ENCODE measurements at places on chromosomes 4 and X.
A peak's percentile ranks its signal among the peaks of the same experiment; 100 is the strongest.

DNA sequence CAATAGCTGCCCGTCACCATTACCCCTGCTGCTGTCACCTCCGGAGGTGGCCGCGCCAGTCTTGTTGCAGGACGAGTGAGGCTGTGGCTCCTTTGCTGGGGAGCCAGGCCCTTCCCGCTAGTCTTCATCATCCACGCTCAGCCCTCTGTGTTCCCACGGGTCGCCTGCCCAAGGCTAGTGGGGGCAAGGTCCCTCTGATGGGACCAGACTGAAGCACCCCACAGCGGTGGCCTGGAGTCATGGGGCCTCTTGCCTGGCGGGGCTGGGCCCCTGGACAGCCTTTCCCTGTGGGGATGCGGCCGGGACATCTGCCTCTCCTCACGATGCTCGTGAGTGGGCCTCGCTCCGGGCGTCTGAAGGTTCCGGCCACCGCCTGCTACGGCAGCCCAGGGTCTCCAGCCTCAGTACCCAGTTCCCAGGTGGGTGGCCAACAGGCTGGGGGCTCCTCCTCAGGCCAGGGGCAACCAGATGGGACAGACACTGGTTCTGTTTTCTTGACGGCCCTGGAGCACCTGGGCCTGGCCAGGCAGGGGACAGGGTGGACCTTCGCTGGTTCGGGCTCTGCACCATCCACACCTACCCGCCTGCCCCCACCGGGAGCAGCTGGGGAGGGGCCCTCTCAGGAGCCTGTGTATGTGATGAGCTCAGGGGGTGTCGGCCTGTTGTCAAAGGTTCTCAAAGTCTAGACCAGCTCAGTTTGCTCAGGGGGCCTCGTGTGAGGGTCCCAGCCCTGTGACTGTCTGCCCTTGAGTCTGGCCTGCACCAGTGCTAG, 32.3 kb downstream of the DOK7 start:
- H3K4me3 ChIP-seq = no peak overlapping the region
- no peak overlapping the region for H3K27ac ChIP-seq
- H3K4me1 ChIP-seq = peaks cover 3% of the 10 kb centered on the region
- no peaks in the 10 kb centered on the region for H3K36me3 ChIP-seq
- peaks cover 13% of the 10 kb centered on the region for H3K27me3 ChIP-seq

DNA sequence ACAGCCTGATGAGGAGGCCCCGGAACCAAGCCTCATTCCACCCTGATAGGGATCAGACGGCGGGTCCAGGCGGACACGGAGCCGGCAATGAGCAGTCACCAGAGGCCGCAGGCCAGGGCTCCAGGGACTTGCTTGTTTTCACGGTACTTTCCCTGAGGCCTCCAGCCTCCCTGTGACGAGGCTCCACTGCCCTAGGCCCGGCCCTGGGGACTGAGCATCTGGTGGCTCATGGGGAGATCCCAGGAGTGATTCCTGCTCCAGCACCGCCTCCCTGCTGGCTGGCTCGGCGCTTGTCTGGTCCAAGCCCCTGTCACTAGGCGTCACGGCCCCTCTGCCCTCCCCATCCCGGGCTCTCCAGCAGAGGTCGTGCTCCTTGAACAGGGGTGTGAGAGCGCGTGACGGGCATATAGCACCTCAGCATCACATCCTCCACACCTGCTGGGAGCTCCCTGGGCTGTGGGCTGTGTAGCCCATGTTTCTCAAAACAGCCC, 14.1 kb downstream of the HTRA3 start:
- DNase-seq = peak; percentile 85
- H3K36me3 ChIP-seq = no peaks in the 10 kb centered on the region
- H3K27ac ChIP-seq = no peak overlapping the region
- peaks cover 8% of the 10 kb centered on the region for H3K4me1 ChIP-seq
- peaks cover 3% of the 10 kb centered on the region for H3K27me3 ChIP-seq

DNA sequence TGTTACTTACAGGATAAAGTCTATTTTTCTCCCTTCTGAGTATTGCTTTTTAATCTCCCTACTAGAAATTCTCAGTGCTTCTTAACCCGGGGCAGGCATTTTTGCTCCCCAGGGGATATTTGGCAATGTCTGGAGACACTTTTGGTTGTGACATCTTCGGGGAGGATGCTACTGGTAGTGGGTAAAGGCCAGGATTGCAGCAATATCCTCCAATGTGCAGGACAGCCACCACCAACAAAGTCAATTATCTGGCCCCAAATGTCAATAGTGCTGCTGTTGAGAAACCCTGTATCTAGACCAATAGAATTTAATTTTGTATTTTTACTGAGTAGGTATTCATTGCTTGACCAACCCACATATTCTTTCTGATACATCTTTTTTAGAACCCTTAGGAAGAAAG, 669.5 kb upstream of the MAGEB2 start:
- H3K27me3 ChIP-seq = no peaks in the 10 kb centered on the region
- no peak for DNase-seq
- no peaks in the 10 kb centered on the region for H3K4me1 ChIP-seq
- H3K36me3 ChIP-seq = no peaks in the 10 kb centered on the region
- H3K4me3 ChIP-seq = no peak overlapping the region

GRCh38 chrX:22541926-22542325, 269.2 kb downstream of the CBLL2 start:
- DNase-seq = no peak
- H3K27ac ChIP-seq = no peak overlapping the region
- no peaks in the 10 kb centered on the region for H3K36me3 ChIP-seq
- peaks cover 2% of the 10 kb centered on the region for H3K27me3 ChIP-seq
- H3K4me3 ChIP-seq = no peak overlapping the region

DNA sequence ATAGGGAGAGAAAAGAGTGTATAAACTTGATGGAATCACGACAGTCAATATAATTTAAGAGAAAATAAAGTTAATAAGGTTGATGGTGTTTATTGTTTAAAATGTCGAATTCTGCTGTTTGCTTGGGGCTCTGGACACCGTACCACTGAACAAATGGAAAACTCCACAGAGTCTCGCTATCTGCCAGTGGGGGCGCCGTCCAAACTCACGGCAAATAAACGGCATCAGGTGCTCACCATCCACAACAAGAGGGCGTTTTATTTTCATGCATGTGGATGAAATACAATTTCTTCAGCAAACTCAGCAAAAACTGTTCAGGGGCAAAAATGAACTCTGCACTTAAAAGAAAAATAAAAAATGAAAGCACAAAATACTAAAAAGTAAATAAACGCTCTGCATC, 46.6 kb upstream of the FAM47C start:
- no peak overlapping the region for H3K4me3 ChIP-seq
- no peak for DNase-seq
- H3K4me1 ChIP-seq = peaks cover 3% of the 10 kb centered on the region
- H3K27ac ChIP-seq = no peak overlapping the region
- H3K27me3 ChIP-seq = peaks cover 17% of the 10 kb centered on the region

DNA sequence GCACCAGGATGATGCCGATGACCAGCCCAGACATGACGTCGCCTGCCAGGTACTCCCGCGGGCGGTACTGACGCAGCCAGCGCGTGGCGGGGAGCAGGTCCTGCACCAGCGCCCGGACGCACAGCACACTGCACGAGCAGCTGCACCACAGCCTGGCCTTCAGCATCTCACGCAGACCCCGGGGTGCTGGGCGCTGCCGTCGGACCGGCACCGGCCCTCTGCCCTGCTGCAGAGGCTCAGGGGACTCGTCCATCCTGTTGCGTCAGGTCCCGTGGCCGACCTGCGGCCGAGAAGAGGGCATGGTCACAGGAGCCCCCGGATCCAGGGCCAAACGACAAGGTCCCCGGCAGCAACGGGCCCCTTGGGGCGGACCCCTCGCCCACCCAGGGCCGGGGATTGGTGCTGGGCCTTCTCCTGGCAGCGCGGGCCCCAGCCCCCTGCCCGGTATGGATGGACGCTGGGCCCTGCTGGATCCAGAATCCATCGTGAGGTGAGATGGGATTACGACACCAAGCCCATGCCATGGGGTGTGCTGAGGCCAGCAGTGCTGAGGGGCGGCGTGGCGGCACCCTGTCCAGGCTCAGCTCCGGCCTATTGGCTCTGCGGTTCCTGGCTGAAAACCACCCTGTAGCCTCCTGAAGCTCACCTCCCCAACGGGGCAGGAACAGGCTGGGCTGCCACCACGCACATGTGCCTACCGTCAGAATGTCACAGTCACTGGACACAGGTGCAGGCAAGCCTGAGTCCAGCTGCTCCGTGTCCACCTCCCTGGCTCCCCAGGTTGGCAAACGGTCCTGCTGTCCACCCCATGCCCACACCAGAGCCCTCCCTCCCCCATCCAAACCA, 1.5 kb downstream of the SLC26A1 start:
- H3K4me1 ChIP-seq = peaks cover 15% of the 10 kb centered on the region
- no peak overlapping the region for H3K27ac ChIP-seq
- no peak overlapping the region for H3K4me3 ChIP-seq

DNA sequence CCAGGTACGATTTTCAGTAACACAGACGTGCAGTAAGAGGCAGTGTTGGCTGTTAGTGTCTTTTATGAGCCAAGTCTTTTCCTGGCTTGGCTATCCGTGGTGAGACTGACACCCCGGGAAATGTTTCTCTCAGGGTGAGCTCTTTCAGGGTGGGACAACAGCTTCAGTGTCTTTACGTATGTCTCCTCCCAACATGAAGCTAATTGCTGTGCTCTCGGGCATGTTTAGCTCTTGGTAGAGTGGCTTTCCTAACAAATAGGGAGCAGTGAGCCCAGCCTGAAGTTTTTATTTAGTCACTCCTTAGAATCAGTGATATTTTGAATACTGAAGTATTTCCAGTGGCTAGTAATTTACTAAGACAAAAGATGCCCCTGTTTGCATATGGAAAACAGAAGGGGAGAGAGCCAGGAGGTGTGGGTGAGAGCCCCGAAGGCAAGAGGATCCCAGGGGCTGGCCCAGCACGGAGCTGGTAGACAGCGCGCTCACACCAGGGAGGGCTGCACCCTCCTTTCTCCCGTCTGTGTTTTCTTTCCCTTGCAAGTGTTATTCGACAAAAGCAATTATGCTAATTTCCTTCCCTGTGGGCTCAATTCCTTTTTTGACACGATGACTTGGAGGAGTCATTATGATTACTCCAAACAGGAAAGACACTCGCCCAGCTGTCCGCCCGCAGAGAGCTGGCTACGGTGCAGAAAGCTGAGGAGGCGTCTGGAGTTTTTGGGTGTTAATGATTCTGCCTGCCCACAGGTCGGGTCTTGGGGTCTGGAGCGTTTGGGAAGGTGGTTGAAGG, 47.7 kb downstream of the PDGFRA start:
- H3K36me3 ChIP-seq = peaks cover 36% of the 10 kb centered on the region
- H3K27ac ChIP-seq = peak overlapping the region; percentile 90
- no peak for DNase-seq
- H3K4me3 ChIP-seq = peak overlapping the region; percentile 29

- H3K4me3 ChIP-seq = no peak overlapping the region
- no peaks in the 10 kb centered on the region for H3K4me1 ChIP-seq
- no peaks in the 10 kb centered on the region for H3K27me3 ChIP-seq
- DNase-seq = no peak
- no peak overlapping the region for H3K27ac ChIP-seq
Measured at GRCh38 chr4:101782546-101782945, 8.0 kb upstream of the BANK1 start.

GRCh38 chr4:120856294-120856693, 66.2 kb downstream of the PRDM5 start:
- no peak overlapping the region for H3K4me3 ChIP-seq
- H3K27ac ChIP-seq = no peak overlapping the region
- peaks cover 3% of the 10 kb centered on the region for H3K36me3 ChIP-seq
- peaks cover 33% of the 10 kb centered on the region for H3K4me1 ChIP-seq
- no peaks in the 10 kb centered on the region for H3K27me3 ChIP-seq

Measured in chondrocyte (in vitro differentiated cells).